ENCODE measurements at places on chromosomes 13 and 19.

GRCh38 chr13:32023698-32024097 is 7.9 kb upstream of the FRY start:
- no peak for DNase-seq

DNA sequence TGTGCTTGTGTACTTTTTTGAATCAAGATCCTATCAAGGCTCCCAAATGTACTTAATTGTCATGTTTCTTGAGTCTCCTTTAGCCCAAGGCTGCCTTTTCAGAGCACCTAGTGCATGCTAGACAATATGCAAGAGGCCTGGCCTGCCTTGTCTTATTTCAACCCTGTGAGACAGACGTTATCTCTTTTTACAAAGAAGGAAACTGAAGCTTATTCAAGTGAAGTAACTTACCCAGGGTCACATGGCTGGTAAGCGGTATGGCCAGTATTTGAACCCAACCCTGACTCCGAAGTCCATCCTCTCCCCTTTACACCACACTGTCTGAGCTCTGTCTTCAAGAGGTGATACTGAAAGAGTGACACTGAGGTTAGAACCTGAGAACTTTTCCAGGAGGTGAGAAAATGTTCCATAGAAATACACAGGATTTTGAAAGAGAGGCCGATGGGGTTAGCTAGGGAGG is 505.1 kb downstream of the FOXO1 start:
- no peak for DNase-seq

GRCh38 chr13:109389892-109390345 is 396.5 kb downstream of the IRS2 start:
- peak; percentile 97 for DNase-seq

DNA sequence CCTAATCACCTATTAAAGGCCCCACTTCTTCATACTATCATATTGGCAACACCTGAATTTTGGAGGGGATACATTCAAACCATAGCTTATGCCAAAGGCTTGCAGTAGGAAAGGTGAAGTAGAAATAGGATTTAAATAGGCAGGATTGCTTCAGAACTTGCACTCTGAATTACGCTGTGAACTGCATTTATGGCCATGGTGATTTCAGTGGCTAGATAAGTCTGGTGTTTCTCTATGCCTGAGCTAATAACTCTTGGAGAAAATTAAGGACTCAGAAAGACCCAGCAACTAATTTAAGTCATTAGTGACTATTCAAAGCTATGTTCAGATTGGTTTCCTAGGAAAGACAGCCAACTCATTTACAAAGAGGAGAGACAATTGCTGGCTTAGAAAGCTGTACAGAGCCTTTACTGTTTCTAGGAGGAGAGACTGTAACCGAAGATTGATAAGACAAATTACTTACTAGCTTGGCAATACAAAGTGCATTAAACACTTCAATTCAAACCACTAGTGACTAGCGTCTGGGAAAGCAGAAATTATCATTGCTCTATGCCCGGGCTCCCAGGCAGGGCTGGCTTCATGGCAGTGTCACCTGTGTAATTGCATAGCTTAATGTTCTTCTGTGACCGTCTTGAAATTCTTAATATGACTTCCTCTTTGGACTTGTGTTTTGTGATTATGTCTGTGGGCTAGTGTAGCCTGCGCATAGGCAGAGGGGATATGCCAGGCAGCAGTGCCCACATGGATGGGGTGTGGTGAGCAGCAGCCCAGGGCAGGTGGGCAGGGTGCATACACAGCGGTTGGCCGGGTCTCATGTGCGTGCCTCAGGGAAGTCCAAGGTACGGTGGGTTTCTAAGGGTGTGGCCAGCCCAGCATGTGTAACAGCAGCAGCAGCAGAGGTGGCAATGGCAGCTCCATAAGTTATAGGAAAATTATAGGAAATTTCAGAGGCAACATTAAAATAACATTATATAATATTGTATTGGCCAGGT is 60.1 kb downstream of the KL start:
- no peak for DNase-seq

- DNase-seq: no peak
These were observed 81.3 kb downstream of the SLC7A1 start for GRCh38 chr13:29513981-29514719.

GRCh38 chr13:25203127-25203740 is 31.1 kb upstream of the AMER2 start:
- no peak for DNase-seq

Data from SIG-M5 (cell line).